Thymus (tissue), 14 donors: ENCODE measurements at places on chromosomes 13 and 19. TPM values are rescaled to one million over a fixed set of nuclear protein-coding genes. Genes with fewer than 3 reads are reported as not detected.

PEAK3 gene
- polyA plus RNA-seq: 0.34 TPM

CILP2 gene
- polyA plus RNA-seq: 0.23 TPM

TMEM238 gene
- polyA plus RNA-seq: 0.23 TPM

HS6ST3 gene
- polyA plus RNA-seq: 0.07 TPM

SOHLH2 gene
- polyA plus RNA-seq: 0.41 TPM

ACTMAP gene
- polyA plus RNA-seq: 7.4 TPM

CD33 gene
- polyA plus RNA-seq: 7.1 TPM

ZNF415 gene
- polyA plus RNA-seq: 9.1 TPM

C19orf47 gene
- polyA plus RNA-seq: 13.9 TPM
